Stimulated activated CD8-positive, alpha-beta memory T cell treated with anti-CD3 and anti-CD28 coated beads, Interleukin-4, amount 100 ng/mL, for 1 hour (primary cell): ENCODE measurements at places on chromosomes 2 and 18.

GRCh38 chr18:50429207-50429948 lies 54.5 kb downstream of the SKA1 start:
- no peak for DNase-seq

- DNase-seq: no peak
These were observed 60.0 kb upstream of the OTOS start for GRCh38 chr2:240200230-240201051.

GRCh38 chr2:147450661-147451510 lies 393.9 kb upstream of the ACVR2A start:
- DNase-seq: no peak

- no peak for DNase-seq
These were observed 76.8 kb downstream of the PLA2R1 start for GRCh38 chr2:159985656-159986055.

GRCh38 chr18:55124078-55124763 lies 165.0 kb upstream of the CCDC68 start:
- DNase-seq: no peak

DNA sequence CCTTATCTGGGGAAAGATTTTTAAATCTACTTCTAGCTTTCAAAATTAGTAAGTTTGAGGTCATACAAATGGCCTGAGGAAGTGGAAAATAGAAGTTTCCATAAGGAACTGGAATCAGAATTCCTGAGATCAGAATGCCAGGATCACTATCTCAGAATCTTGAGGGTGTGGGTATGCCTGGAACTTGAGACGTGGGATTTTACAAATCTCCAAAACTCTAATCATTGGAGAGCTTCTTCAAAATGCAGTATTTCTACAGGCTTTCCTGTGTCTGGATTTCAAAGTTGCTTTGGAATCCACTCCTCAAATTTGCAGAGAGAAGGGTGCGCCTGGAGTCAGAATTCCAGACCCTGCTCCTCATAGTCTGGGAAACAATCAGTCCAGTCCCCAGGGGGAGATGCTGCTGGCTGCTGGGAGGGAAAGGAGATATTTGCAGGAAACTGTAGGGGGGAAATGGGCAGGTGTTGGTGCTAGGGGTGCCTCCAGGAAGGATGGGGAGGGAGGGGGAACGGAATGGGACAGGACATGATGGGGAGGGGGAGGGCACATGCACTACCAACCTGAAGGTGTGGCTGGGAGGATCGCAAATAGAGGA lies 31.0 kb upstream of the CATIP start:
- no peak for DNase-seq

DNA sequence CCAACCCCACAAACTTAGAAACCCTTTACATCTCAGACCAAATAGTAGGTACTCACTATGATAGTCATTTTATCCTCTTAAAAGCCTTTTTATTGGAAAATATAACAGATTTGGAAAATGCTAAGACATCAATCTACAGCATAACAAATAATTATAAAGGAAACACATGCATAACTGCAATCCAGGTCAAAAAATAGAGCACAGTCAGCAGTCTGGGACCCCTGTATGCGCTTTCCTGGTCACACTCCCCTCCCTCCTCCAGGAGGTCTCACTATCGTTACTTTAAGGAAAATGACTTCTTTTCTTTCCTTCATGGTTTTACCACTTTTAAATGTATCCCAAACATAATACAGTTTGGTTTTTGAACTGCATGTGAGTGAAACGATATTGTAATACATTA lies 90.5 kb upstream of the CCDC150 start:
- no peak for DNase-seq

DNA sequence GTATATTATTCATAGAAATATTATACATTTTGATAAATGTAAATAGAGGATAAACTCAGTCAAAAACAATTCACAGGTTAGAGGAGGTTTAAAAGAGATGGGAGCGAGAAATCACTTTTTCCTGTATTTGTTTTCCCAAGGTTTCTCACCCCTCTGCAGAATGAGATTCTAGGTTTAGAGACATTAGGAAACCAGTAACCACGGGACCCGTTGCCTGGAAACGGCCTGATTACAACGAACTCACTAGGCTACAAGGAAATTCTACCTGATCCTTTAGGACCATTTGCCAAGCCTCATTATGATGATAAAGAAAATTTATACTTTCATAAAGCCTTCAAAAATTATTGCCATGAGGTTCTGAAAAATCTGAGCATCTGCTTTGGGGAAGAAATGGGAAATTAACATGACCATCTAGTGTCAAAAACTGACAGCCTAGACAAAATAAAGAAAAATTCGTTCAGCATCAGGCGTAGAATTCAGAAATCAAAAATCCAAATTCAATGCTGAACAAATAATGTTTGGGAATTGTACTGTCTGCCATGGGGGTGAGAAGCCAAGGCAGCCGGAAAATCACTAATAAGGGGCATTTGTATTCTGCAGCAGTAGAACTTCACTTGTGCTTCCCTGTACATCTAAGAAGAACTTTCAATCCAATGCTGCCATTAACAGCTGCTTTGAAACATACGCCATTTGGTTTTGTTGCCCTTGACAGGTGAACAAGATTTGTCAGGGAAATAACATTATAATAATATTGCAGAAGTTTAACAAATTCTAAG lies 262.3 kb downstream of the NRXN1 start:
- DNase-seq: no peak

GRCh38 chr2:235560345-235560744 lies 66.5 kb downstream of the AGAP1 start:
- no peak for DNase-seq

DNA sequence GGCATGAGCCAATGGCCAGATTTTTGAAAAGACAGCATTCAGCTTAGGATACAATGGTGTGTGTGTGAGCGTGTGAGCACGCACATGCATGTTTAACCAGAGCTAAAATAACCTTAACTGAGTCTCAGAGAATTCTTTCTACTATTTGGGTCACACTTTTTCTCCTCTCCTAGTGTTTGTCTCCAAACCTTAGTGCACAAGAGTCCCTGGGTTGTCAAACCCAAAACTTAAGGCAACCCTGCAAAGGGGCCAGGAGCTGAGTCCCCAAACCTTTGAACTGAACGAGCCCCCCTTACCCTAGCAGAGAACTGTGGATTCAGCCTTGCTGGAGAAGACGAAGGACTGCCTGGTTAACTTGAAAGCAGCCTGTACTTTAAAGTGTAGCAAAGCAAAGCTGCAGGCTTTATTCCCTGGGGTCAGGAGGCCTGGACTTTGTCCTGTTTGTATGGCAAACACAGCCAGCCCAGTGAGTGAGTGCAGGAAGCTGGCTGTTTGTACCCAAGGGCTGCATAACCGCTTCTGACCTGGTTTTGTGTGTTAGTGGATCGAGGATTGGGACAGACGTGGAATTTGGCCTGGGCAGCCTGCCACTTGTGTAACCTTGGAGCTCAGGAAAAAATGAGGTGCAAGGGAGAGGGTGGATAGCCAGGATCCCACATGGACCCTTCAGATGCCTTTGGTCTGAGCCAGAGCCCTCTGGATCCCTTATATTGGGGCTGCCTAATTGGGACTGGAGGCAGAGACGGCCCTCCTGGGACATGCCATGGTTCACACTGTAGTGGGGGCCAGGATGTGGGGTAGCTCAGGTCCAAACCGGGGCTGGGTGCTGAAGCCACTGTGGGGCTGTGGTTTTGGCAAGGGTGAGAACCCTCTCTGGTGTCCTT lies 6.4 kb upstream of the PSMD1 start:
- peak; percentile 17 for DNase-seq

DNA sequence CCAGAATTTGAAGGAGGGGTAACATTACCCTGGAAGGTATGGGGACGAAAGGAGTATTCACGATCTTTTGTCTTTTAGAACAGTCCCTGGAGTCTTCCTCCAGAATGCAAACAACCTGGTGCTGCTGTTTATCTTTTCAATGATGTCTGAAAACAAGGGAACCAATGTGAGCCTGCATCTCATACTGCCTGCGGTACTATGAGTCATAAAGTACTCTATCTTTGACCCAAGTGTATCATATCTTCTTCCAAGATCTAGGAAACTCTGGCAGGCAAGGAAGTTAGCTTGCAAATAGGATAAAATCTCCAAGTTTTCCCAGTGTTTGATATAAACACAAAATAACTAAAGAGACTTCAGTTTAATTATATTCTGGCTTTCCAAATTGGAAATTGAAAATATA lies 968.5 kb downstream of the LRP1B start:
- DNase-seq: no peak

GRCh38 chr2:73111073-73112025 lies 1.4 kb downstream of the RAB11FIP5 start:
- no peak for DNase-seq

GRCh38 chr2:216551234-216552068 lies 52.8 kb downstream of the RPL37A start:
- DNase-seq: no peak

DNA sequence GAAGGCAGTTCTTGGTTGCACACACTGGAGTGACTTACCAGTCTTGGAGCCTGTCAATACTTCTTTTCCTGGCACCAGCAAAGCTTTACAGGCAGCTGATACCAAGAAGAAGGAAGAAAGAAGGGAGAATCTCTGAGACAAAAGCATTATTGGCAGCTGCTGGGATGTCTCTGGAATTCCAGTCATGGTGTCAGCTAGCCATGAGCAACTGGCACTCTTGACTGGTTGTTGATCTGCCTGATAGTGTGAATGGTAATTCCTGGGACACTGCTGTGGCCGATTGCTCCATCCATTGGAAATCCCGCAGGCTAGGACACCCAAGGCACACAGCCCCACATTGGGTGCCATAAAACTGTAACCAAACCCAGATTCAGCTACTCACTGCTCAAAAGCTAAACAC lies 17.8 kb upstream of the SPAG16 start:
- no peak for DNase-seq

- DNase-seq: no peak
These were observed 41.8 kb upstream of the CDC42EP3 start for GRCh38 chr2:37713258-37713700.

GRCh38 chr18:50671376-50671775 lies 111.5 kb downstream of the MAPK4 start:
- no peak for DNase-seq

DNA sequence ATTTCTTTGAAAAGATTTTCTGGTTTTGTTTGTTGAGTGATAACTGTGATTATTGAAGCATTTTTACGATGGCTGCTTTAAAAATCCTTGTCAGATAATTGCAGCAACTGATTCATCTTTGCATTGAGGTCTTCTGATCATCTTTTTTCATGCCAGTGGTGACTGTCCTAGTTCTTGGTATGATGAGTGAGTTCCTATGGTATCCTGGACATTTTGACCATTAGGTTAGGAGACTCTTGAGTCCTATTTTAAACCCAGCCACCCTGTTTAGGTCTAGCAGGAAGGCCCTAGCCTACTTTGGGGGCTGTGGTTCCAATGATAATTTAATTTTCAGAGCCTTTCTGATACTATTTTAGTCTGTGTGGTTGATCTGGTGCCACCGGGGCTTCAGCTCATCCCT lies 72.7 kb upstream of the REV1 start:
- DNase-seq: no peak

- DNase-seq: no peak
These were observed 353.8 kb upstream of the SALL3 start for GRCh38 chr18:78625847-78626246.

- DNase-seq: no peak
These were observed 1579.5 kb downstream of the LRP1B start for GRCh38 chr2:140551287-140551686.

DNA sequence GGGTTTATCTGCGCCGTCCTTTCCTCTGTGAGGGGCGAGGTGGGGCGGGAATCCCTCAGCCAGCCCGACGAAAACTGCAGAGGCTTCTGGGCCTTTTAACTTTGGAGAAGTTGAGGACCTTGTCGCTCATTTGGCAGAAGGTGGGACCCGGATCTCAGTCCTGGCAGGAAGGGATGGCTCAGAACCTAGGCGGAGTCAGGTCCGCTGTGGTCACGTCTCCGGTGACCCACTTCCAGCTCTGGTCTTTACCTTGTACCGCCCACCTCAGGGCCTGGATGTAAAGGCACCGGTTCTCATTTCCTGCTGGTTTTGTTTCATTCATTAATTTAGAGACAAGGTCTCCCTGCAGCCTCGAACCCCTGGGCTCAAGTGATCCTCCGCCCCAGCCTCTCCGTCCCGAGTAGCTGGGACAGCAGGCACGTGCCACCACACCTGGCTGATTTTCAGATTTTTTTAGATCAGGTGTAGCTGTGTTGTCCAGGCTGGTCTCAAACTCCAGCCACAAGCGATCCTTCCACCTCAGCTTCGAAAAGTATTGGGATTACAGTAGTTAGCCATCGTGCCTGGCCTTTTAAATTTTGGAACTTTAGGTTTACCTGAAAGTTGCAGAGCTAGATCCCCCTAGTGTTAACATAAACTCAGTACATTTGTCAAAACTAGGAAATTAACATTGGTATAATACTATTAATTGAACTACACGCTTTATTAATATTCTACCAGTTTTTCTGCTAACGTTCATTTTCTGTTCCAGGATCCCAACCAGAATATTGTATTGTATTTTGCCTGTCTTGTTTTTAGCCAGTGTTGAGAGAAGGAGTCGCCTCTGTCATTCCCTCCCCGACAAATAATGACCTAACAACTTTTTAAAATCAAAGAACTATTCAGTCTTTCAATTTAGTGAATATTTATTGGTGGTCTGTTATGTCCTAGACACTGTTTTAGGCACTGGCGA lies 852 bp downstream of the POLI start:
- no peak for DNase-seq

DNA sequence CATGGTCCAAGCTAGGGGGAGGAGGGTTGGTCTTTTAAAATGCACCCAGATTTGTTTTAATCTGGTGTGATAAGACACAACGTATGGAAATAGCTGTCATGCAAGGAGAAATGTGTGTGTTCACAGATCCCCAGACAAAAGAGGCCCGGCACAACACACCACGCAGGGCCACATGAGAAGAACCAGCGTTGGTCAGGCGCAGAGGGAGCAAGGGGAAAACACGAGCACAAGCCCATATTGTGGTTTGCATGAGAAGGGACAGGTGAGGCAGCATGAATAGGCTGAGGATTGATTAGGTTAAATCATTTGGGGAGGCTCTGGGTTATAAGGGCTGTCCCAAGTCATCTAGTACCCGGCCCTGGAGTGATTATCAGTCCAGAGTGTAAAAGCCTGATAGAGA lies 272.5 kb upstream of the NCKAP5 start:
- DNase-seq: no peak

- peak; percentile 75 for DNase-seq
These were observed 1.9 kb downstream of the PTMA start for GRCh38 chr2:231709981-231710798.

DNA sequence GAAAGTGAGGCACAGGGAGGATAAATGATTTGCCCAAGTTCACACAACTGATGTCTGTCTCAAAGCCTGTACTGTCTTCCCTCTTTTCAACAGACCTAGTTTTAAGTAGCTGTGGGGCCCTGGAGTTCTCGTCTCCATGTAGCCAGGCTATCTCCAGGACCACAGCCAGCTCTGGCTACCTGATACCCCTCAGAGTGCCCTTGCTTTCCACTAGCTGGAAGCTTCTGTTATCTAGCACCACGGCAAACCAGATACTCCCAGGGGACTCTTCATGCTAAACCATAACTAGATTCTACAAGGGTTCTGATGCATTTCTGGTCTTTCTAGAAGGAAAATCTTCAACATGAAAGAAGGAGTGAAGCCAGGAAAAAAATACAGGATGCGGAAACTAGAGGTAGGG lies 137.3 kb downstream of the GALNT14 start:
- no peak for DNase-seq
